Amygdala (tissue), 56 donors: ENCODE measurements at places on chromosomes 3 and 15.

GRCh38 chr15:25175789-25176615 lies 221.2 kb downstream of the SNRPN start:
- no peak for DNase-seq

GRCh38 chr3:34703053-34703452 lies 904.6 kb downstream of the PDCD6IP start:
- DNase-seq = no peak

- DNase-seq = no peak
These were observed 2.6 kb upstream of the FOXP1 start for GRCh38 chr3:71585887-71586809.

- no peak for DNase-seq
These were observed 25.5 kb upstream of the PRR23E start for GRCh38 chr3:127167315-127168043.
